ENCODE measurements at places on chromosomes 12 and 14.

DNA sequence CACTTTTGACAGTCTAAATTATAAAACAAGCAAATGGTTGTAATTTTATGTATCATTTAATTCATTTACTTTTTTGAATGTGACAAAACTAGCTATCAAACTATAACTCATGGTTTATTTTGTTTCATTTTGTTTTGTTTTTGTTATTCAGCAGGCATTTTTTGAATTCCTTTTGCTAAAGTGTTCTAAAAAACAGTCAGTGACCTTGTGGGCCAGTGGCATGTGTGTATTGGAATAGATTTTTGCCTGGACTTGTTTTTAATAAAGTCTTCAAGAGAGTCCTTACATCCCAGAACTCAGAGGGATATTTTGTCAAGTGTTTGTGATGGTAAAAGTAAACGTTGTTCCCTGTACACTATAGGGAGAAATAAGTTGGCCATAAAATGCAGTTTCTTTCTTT lies 369.7 kb upstream of the SYT1 start:
- DNase-seq, result no peak

DNA sequence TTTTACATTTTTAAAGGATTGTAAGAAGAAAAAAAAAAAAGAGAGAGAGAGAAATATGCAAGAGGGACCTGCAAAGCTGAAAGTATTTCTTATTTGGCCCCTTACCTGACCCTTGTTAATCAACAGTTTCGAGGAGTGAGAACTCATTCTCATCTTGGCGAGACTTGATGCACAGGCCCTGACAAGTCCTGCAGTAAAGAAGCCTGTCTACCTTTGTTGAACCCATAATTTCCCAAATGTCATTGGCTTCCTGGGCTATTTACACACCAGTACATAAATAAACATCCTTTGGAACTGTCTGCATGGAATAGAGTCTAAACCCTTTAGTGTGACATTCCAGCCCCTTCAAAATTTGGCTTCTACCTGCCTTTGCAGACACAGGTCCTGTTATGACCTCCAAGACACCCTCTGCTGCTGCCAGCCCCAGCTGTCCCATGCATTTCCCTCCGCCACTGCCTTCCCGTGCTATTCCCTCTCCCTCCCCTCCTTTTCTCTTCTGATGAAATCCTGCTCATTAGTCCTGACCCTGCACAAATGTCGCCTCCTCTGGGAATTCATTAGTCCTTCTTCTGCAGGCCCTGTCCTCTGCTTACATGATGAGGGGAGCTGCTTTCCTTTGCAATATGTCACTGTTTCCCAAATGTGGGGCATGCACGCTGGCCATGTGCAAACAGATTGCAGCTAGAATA lies 35.1 kb downstream of the MYL2 start:
- no peak for DNase-seq

- no peak for DNase-seq
Measured at GRCh38 chr14:72155379-72155993, 223.3 kb downstream of the RGS6 start.

DNA sequence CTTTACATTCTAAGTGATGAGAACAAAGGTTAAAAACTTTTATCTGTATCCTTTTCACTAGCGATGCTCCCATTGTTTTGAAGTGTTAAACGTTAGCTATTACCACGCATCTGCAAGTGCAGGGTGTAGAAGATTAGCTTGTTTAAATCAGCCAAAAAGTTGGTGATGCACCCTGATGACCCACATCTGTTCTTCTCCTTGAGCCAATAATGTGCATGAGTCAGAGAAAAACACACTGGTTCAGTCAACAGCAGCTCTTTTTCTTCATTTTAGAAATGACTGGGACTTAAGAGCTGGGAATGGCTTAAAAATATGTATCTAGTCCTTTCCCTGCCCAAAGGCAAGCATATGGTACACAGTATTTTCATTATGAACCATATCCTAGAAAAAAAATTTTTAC lies 323.5 kb upstream of the PDE3A start:
- no peak for DNase-seq

DNA sequence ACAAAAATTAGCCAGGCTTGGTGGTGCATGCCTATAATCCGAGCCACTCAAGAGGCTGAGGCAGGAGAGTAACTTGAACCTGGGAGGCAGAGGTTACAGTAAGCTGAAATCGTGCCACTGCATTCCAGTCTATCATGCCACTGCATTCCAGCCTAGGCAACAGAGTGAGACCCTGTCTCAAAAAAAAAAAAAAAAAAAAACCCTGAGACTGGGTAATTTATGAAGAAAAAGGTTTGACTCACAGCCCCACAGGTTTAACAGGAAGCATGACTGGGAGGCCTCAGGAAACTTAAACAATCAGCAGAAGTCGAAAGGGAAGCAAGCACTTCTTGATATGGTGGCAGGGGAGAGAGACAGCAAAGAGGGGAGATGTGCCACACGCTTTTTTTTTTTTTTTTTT lies 123.2 kb downstream of the GXYLT1 start:
- no peak for DNase-seq

DNA sequence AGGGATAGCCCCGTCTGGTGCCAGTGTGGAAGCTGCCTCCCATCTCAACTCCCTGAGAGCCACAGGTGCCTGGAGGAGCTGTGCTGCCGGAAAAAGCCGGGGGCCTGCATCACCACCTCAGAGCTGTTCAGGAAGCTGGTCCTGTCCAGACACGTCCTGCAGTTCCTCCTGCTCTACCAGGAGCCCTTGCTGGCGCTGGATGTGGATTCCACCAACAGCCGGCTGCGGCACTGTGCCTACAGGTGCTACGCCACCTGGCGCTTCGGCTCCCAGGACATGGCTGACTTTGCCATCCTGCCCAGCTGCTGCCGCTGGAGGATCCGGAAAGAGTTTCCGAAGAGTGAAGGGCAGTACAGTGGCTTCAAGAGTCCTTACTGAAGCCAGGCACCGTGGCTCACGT lies 25.5 kb upstream of the P2RX4 start:
- DNase-seq, result no peak

DNA sequence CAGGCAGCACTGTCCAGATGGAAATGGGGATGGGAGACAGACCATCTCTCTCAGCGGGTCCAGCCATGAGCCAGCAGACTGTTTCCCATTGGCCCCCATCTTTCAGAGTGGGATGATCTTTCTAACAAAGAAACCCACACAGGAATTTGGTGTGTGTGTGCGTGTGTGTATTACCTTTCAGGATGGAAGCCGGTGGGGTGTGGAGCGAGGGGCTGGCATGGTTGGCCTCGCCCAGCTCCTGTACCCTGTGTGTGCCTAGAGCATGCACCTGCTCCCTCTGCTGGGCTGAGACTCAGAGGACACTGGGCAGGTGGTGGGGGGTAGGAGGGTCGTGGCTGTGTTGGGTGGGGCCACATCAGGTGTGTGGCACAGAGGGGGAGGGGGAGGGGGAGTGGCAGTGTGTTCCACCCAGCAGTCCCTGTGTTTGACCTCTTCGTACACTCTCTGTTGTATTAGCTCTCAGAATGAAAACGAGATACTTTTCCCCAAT lies 33.0 kb upstream of the TSPAN9 start:
- DNase-seq, result no peak

GRCh38 chr14:52153939-52154338 lies 85.1 kb upstream of the NID2 start:
- DNase-seq, result no peak

DNA sequence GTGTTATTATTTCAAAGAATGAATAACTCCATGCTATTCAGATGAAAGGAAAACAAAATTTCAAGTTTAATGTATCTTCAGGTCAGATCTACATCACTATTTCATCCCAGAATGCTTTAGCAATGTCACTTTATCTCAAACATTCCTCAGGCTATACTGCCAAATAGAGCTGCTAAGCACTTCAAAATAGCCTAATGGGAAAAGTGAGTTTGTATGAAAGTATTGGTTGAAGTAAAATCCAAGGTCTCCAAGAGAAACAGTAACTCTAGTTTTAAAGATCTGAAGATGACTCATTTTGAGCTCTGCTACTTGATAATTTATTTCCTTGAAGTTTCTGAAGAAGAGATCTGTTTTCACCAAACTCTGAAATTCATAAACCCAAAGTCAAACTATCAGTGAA lies 466.2 kb upstream of the FOXG1 start:
- DNase-seq, result no peak

GRCh38 chr12:101490286-101490920 lies 15.3 kb downstream of the SPIC start:
- no peak for DNase-seq

- DNase-seq, result no peak
Measured at GRCh38 chr14:30988509-30988908, 36.9 kb upstream of the AP4S1 start.

DNA sequence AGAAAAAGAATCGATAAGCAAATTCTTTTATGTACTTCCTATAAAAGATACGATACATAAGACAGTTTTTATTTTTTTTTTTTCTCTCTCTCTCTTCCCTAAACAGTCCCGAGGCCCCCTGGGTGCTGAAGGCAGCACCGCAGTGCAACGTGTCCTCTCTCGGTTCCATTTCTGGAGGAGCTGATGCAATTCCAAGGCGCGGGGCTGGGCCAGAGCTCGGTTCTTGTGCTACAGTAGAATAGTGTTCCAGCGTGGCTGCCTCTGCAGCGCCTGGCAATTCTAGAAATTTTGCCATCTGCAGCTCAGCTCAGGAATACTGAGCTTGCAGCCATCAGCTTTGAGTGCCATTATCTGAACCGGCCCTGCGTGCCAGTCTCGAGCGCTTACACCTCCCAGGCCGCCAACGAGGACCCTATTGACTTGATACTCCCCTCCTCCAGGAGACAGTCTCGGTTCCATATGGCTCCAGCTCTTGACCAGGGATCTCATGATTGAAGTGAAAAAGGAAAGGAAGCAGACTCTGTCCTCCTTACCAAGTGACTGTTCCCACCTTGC lies 630 bp downstream of the ALDH1L2 start:
- DNase-seq, result no peak

GRCh38 chr14:69537900-69538299 lies 36.8 kb downstream of the CCDC177 start:
- no peak for DNase-seq

DNA sequence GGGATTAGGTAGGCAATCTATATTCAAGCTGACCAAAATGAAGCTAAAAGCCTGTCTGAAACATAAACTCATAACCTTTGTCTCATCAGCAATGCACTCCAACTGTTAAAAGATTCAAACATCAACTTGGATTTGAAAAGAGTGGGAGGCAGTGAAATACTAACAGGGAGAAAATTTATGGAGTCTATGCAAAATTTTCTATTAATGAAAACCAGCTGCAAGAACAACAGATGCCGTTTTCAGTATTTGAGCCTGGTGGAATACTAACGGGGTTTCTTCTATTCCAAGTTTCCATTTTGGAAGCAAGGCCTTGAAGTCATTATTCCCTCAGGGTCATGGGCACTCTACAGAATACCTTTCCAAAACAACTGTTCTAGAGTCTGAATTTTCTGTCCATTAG lies 88.3 kb downstream of the LRP6 start:
- no peak for DNase-seq

GRCh38 chr12:47881051-47881450 lies 23.7 kb downstream of the VDR start:
- no peak for DNase-seq

GRCh38 chr12:53105256-53105655 lies 2.0 kb downstream of the SOAT2 start:
- DNase-seq, result no peak

- DNase-seq, result no peak
Measured at GRCh38 chr12:10249690-10250455, 37.2 kb downstream of the GABARAPL1 start.

DNA sequence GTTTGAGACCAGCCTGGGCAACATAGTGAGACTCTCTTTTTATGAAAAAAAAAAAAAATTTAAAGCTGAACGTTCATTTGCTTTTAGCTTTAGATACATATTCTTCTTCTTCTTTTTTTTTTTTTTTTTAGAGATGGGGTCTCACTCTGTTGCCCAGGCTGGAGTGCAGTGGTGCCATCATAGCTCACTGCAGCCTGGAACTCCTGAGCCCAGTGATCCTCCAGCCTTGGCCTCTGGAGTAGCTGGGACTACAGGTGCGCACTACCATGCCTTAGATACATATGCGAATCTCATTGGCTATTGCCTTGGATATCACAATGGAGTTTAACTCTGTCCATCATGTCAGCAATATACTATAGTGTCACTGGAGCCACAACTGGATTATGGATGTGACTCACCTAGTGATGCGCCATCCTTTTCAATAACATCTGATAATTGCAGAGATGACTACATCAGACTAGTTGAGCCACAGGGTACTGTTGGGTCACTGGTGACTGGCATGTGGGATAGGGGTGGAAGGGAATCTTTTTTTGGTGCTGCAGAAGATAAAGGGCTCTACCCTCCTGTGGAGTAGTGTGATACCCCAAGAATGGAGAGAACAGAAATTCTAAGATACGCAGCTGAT lies 2.7 kb upstream of the ADIPOR2 start:
- no peak for DNase-seq

DNA sequence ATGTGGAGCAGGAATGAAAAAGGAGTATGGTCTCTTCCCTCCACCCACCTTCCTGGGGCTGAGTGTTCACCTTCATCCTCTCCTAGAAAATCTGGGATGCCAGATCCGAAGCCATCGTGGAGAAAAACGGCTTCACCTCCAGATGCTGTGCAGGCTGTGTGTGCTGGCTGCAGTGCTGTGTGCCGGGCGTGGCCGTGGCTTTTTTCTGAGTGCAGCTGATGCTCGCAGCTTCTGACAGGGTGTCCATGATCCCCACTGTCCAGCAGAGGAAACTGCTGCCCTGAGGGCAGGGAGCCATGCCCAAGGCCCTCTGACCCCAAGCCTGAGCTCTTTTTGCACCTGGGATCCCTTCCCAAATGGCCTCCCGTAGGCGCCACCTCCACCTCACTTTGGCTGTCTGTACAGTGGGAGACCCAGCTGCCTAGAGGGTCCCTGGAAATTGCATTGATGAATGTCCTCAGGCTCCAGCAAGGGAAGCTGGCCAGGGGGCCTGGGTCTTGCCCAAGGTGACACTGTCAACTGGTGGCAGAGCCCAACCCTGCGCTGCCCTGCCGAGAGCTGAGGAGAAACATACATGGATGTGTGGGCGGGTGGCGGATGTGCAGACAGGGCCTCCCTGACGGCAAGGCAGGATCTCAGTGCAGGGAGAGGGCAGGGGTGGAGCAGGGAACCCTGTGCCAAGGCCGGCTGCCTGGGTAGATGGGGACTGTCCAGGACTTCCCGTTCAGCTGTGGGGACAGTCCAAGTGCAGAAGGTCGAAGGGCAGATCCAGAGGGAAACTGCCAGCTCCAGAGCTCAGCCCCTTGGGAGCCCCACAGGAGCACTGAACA lies 53.3 kb downstream of the BEGAIN start:
- peak; percentile 75 for DNase-seq

GRCh38 chr14:71483154-71483553 lies 449.1 kb upstream of the RGS6 start:
- no peak for DNase-seq

- DNase-seq, result no peak
Measured at GRCh38 chr12:22408610-22409376, 74.3 kb upstream of the ST8SIA1 start.

- no peak for DNase-seq
Measured at GRCh38 chr14:63899953-63900352, 47.1 kb downstream of the SYNE2 start.

DNA sequence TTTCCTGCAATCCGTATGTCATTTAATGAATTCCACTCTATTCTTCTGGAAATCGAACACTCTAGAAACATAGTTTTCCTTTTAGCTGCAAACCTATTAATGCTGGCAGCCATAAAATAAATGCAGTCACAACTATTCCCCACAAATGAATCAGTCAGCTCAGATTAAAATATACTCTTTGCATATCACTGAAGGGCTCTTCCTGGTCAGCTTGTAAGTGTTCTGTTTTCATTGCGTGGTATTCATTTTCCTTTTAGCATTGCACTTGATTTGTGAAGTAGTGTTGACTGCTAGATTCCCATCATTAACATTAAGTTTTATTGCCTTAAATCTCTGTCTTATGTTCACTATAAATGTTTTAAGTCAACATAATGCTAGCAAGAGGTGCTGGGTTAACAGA lies 685.9 kb downstream of the DIO2 start:
- no peak for DNase-seq

- DNase-seq, result no peak
Measured at GRCh38 chr12:95088379-95088778, 15.0 kb upstream of the NR2C1 start.

Measured in vagina (tissue), 2 donors.